Midbrain (tissue), 1 donor: ENCODE measurements at places on chromosomes 2 and 18.
A peak's percentile ranks its signal among the peaks of the same experiment; 100 is the strongest.

- DNase-seq: no peak
Measured at GRCh38 chr2:70312560-70312959, 10.7 kb upstream of the FAM136A start.

DNA sequence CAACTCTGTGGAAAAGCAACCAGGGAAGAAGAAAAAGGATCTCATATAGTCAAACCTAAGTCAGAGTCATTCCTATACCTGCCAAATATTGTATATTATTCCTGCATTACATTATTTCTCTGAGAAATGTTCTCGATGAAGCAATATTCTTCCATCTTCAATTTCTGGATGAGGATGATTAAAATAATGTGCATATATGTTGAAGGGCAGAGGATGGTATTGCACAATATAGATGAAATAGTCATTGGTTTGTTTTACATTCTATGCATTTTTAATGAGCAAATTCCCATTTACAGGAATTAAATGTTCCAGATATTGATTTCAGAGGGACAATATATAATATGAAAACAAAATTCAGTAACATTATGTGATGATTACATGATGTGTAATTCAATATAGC lies 545.2 kb downstream of the STK39 start:
- DNase-seq: no peak

DNA sequence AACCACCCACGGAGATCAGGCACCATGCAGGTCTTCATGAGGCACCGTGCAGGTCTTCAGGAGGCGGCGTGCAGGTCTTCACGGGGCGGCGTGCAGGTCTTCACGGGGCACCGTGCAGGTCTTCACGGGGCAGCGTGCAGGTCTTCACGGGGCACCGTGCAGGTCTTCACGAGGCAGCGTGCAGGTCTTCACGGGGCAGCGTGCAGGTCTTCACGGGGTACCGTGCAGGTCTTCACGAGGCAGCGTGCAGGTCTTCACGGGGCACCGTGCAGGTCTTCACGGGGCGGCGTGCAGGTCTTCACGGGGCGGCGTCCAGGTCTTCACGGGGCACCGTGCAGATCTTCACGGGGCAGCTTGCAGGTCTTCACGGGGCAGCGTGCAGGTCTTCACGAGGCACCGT lies 350.4 kb upstream of the PKDCC start:
- no peak for DNase-seq

- no peak for DNase-seq
Measured at GRCh38 chr2:39517622-39518021, 80.5 kb upstream of the MAP4K3 start.

DNA sequence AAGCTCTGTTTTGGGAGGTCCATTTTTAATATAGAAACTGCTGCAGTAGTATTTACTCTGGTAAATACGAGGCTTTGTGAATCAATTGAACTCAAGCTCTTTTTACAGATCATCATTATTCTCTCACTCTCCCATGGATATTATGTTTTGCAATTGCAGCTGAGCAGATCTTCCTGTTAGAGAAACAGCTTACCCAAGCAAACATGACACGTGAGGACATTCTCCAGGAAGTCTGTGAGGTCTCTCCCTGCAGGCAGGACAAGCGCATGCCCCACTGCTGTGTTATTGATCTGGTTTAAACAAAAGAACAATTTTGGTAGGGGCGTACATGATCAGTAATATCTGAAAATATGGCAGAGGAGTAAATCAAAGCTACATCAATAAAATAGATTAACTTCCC lies 72.1 kb downstream of the COL6A3 start:
- no peak for DNase-seq

- DNase-seq: no peak
Measured at GRCh38 chr2:163768881-163769695, 33.3 kb upstream of the FIGN start.

- no peak for DNase-seq
Measured at GRCh38 chr18:74899554-74899953, 301.9 kb downstream of the ZNF407 start.

DNA sequence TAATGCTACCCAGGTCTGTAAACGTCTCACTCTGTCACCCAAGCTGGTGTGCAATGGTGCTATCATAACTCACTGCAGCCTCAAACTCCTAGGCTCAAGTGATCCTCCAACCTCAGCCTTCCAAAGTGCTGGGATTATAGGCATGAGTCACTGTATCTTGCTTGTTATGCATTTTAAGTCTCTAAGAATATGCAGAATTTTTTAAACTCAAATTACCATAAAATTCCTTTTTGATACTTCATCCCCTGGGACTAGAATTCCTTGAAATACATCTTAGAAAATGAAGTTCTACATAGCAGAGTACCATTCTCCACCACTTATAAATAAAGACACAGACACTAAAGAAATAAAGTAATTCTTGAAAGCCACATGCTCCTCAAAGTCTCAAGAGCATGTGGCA lies 30.2 kb upstream of the LRATD1 start:
- DNase-seq: no peak

DNA sequence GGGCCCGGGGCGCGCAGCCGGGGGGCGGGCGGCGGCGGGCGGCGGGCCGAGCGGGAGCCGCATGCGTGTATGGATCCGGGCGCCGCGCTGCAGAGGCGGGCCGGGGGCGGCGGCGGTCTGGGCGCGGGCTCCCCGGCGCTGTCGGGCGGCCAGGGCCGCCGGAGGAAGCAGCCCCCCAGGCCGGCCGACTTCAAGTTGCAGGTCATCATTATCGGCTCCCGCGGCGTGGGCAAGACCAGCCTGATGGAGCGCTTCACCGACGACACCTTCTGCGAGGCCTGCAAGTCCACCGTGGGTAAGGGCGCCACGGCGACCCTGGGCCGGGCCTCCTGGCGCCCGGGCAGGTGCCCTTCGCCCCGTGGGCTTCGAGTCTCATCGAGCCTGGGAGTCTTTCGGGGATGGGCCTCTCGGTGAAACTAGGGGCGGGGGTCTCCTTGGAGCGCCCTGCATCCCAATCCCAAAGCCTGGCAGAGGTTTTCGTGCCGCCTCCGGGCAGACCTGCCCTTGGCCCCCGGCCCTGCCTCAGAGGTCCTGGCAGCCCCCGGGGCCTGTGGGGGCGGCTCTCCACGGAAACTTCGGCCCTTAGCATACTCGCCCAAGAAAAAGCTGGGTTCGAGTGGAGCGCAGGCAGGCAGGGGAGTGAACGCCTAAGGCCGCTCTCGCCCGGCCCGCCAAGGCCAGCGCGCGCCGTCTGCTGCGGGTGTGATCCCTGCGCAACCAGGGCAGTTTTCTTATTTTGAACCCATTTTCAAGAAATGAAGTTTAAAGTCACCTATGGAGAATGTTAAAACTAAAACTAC lies 622 bp downstream of the RAB12 start:
- no peak for DNase-seq

- no peak for DNase-seq
Measured at GRCh38 chr18:8707556-8708300, 2.4 kb downstream of the MTCL1 start.

DNA sequence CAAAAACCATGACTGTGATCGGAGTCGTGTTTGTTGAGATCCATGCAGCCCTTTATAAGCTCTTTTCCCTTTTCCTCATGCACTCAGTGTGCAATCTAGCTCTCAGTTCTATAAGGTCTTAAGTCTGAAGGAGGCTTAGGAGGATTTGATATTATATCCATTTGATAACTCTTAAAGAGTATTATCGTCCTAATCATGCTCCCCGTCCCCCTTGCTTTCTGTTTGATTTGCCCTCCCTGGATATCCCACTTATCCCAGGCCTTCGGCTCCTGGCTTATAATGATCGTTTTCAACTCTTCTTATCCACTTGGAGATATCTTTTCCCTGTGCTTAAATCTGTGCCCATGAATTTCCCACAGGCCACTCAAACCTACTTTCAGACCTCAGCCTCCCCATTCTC lies 1917.7 kb upstream of the PIK3C3 start:
- no peak for DNase-seq

DNA sequence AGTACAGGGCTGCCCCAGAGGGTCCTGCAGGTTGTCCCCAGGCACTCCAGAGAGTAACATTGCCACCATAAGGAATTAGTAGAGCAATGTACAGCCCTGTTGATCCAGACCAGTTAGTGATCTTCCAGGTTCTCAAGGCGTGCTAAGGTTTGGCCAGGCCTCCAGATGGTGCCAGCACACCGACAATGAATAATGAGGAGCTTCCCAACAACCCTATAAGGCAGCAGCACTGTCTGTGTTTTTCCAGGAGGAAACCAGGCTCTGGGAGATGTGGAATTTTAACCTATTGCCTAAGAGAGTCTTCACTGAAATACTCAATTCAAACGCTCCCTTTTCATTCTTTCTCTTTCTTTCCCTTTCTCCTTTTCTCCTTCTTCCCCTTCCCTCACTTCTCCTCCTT lies 122.1 kb downstream of the MGAT5 start:
- DNase-seq: peak; percentile 55

DNA sequence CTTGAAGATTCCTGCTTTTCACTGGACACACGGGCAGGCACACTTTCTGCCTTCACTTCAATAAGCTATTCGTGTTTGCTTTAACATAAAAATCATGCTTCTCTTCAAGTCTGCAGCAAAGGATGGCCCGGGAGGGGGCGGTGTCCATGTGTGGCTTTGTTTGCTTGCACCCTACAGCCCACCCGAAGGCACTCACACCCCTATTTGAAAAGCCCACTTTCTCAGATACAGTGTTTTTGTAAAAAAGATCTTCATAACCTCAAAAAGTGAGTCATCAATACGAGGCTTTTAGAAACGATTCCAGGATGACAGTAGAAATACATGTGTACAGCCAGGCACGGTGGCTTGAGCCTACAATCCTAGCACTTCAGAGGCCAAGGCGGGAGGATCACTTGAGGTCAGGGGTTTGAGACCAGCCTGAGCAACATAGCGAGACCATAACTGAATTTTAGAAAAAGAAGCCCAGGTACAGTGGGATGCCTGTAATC lies 36.5 kb upstream of the HPCAL1 start:
- DNase-seq: no peak

DNA sequence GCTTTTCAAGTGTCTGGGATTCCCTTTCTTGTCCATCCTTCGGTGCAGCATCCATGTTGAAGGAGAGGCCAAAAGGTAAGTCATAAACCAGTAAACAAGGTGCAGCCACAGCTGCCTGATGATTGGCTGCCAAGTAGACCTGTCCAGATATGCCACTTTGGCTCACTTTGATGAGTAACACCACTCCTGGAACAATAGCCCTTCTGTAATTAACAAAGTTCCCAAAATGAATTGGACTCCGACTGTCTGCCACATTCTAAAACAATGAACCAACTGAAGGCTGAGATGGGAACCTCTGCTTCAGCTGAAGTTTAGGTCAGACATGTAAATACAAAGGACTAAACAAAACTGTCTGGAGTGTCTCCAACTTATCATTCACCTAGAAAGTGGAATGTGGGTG lies 82.2 kb upstream of the LGALSL start:
- no peak for DNase-seq

DNA sequence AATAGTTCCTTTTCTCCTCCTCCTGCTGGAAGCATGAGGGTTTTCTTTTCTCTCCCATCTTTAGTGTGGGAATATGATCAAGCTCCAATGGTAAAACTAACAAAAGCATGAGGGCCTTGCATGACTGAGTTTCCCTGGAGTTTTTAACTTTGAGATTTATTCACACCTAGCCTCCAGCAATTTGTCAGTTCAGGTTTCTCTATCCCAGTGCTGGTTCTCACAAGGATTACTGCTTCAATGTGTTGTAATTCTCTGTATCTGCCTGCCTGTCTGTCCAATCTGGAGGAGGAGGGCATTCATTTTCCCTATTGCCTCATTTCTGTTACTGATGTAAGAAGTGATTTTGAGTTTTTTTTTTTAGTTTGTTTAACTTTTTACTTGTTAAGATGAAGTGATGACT lies 57.6 kb upstream of the RPRM start:
- no peak for DNase-seq

DNA sequence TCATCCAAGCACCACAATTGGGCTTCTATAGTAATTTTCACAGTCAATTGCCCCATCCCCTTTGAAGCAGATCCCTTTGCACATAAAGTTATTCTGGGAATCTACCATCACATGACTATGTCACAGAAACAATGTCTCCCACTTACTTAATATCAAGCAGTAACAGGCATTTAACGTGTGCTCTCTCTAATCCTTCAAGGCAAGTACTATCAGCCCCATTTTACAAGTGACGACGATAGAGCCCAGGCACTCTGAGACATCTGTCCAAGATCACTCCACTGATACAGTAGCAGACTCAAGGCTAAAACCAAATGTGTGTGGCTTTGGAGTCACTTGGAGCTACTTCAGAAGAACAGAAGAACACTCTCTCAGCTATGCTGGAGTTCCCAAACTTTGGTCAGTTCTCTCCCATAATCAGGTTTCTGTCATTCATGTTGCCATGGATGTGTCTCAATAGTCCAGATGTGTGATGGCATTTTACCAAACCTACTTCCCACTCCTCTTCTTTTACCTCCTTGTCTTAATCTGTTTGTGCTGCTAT lies 39.7 kb downstream of the PID1 start:
- DNase-seq: no peak

- no peak for DNase-seq
Measured at GRCh38 chr2:207747653-207748560, 21.8 kb downstream of the FZD5 start.

- no peak for DNase-seq
Measured at GRCh38 chr2:188416367-188416766, 124.7 kb downstream of the GULP1 start.

DNA sequence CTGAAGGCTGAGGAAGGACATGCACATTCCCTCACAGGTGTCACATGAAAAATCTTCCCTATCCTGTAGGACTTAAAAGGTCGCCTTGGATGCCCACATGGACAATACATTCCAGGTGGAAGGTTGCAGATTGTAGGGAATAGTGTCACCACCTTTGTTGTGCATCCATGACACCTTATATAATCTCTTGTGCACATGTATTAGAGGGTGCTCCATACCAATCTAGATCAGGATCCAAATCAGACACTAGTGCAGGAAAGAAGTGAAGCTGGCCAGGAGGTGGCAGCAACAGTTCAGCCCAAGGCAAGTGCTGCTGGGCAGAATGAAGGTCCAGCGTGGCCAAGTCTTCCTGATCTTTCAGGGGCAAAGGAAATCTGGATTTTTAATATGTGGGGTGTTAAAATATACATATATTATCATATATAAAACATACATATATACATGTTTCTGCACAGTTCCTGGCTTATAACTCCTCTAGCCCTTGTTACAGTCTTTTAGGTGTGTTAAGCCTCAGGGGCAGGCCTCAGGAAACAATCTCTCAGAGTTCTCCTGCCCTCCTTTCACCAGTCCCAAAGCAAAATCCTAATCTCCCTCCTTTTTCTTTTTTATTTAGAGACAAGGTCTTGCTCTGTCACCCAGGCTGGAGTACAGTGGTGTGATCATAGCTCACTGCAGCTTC lies 16.6 kb downstream of the NIF3L1 start:
- DNase-seq: peak; percentile 76

- DNase-seq: no peak
Measured at GRCh38 chr2:20212459-20212870, 12.5 kb downstream of the SDC1 start.

DNA sequence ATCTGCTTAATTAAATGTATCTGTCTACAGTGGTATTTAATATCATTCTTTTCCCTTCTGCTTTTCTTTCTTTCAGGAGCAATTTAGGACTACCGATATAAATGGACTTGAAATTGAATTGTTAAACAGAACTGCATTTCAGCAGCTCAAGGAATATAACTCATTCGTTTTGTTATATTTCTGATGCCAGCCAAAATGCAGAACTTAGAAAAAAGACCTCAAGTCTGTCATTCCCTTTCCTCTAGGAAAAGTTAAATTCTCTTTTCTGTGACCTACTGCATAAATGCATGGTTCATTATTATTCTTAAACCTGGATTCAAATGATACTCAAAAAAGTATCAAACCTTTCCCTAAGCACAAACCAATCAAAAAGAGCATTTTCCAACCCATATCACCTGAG lies 21.4 kb downstream of the FTCDNL1 start:
- DNase-seq: no peak
